ENCODE measurements at places on chromosomes 4 and X.

GRCh38 chr4:182188622-182189021, 54.6 kb upstream of the TENM3 start:
- no peak for DNase-seq

DNA sequence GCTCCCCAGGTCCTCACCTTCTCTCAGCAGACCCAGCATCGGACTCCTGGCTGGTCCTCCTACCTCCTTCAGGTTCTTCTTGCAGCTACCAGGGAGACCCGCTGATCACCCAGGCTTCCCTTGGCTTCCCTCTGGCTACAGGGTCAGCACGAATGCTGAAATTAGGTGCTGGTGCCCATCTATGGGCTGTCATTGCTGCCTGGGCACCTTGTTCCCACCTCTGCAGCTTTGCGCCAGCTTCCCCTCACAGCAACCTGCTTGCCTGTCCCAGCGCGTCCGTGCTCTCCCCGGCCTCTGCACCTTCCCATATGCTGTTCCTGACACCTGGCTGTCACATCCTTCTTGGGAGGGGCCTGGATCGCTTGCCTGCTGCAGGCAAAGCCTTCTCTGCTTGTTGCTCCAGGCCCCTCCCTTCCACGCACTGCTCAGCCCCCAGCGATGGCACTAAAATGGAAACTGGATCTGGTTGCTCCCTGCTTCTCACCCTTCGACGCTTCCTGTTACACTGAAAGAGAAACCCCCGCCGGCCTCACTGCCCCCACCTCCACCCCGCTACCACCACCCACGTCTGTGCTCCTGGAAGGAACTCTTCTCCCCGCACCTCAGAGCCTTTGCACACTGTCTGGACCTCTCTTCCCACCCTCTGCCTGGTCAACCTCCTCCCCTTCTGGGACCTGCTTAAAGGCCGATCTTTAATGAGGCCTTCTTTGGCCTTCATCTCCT, 22.2 kb downstream of the C4orf50 start:
- DNase-seq: no peak

GRCh38 chr4:142434519-142435224, 411.4 kb downstream of the INPP4B start:
- no peak for DNase-seq

DNA sequence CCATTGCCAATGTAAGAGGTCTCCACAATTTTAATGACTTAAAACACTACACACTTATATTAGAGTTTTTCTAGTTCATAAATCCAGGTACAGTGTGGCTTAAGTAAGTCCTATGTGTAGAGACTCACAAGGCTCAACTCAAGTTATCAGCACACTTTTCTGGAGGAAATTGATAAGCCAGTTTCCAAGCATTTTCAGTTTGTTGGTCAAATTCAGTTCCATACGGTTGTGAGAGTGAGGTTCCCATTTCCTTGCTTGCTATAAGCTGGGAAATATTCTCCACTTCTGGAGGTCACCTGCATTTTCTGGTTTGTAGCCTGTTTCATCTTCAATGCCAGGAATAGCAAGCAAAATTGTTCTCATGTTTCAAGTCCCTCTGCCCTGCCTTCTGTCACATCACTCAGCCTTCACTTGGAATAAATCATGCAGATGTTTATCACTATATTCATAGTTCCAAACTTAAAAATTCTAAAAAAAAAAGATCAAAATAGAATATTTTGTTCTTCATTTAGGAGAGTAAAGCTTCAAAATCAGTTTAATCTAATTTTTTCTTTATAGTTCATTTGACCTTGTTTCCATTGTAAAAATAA, 1137.5 kb upstream of the INTU start:
- no peak for DNase-seq

- DNase-seq: no peak
Measured at GRCh38 chrX:64192673-64193072, 12.8 kb downstream of the AMER1 start.

DNA sequence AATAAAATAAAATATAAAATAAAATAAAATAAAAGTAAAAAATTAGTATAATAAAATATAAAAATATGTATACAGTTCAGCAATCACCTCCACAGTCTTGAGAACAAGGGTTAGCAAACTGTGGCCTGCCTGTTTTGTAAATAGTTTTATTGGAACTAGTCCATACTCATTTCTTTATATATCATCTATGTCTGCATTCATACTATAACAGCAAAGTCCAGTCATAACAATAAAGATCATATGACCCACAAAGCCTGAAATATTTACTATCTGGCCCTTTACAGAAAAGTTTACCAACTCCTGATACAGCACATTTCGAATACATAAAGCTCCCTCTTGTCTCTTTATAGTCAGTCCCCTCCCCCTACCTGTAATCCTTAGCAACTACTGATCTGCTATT, 111.9 kb downstream of the SLC10A6 start:
- DNase-seq: no peak

DNA sequence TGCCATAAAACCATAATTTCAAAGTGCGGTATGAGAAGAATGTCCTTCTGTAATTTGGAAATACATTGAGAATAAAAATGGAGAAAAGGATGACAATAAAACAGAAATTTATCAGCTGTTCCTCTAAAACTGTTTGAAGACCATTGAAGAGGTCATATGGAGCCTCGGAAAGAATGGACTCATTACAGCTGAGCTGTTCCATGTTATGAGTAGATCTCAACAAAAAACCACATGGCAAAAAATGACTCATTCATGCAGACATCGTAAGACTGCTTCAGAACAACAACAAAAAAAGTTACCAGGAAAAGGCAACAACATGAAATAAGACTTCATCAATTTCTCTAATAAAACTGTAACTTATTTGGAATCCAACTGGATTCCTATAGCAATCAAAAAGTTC, 39.7 kb downstream of the AKAP4 start:
- DNase-seq: no peak

GRCh38 chr4:158817562-158818296, 48.9 kb downstream of the FNIP2 start:
- no peak for DNase-seq

DNA sequence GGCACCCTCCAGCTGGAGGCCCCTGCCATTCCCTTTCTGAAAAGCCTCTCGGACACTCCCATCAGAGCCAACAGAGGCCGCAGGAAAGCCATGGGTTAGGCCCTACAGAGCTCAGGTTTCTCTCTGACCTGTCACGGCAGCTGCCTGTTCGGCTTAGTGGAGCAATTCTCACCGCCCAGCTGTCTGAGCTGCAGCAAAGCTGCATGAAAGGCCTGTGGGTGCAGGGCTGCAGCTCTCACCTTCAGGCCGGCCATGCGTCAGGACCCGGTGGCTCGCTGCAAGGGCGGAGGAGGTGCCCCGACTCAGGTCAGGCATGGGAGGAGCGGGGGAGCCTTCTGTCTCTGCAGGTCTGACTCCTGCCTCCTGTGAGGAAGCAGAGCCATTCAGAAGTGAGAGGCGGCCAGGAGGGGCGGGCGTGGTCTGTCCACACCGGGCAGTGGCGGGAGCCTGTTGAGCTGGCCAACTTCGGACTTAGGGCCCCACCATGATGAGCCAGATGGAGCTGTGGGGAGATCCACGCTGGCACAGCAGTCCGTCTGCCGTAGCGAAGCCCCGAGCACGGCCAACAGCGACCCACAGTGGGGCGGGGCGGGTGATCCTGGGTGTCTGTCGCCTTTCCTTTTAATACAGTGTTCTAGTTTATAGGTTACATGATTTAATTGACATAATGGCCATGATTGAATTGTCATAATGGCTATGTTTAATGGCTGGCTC, 23.4 kb downstream of the PDE6B start:
- DNase-seq: no peak

GRCh38 chr4:60314416-60314815, 885.7 kb upstream of the ADGRL3 start:
- no peak for DNase-seq

- no peak for DNase-seq
Measured at GRCh38 chr4:74501579-74501978, 56.6 kb downstream of the AREG start.

DNA sequence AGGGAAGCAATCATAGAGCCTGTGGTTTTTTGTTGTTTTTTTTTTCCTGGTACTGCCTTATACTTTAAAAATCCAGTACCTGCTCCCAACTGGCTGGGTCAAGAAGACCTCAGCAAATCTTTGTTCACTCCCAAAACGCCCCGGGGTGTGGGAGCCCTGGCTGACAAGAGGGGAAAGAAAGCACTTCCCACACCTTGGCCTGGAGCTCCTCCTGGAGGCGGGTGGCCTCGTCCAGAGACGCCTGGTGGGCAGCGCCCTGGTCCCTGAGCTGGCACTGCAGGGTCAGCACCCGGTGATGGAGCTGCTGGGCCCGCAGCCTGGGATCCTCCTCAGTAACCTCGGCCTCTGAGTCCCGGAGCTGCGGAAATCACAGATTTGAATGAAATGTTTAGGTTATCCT, 38.2 kb downstream of the C4orf50 start:
- DNase-seq: no peak

GRCh38 chr4:182307746-182308145, 64.5 kb downstream of the TENM3 start:
- DNase-seq: no peak

GRCh38 chrX:133302775-133303445, 84.8 kb upstream of the TFDP3 start:
- DNase-seq: no peak

DNA sequence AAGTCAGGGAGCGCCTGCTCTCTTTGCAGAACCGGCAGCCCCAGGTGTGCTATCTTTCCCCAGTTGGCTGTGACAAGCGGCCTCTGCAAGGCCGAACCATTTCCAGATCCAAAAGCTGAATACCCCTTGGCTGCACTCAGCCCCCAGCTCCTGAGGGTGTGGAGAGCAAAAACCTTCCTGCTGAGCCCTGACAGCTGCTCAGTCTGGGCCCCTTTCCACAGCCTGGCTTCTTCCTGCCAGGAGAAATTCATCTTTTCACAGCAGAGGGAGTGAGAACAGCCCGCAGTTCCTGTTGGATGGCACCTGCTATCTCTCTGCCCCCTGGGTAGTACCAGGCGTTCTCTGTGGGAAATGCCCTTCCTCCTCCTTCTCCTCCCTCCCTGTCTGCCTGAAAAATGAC, 78.4 kb downstream of the DRD5 start:
- DNase-seq: no peak

DNA sequence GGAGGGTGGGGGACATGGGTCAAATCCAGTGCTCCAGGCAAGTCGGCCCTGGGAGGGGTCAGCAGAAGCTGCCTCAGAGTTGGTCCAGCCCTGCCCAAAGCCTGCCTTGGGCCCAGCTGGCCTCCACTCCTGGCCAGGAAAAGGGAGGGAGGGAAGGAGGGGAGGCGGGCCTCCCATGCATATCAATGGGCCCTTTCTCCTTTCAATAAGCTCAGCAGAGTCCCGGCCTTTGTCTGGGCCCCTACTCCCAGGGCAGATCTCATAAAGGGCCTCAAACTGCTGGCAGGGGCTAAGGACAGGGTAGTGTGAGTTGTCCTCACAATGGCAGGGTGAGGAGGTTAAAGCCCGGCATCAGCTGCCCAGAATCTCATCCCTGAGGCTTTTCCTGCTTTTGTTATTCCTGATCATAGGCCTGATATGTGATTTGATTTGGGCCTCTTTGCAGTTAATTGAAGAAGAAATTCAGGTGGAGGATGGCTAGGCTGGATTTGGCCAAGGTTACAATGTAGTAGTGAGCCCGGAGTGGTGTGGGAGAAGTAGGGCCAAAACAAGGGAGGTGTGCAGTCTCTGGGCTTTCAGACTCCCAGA, 121.1 kb upstream of the ATP6AP2 start:
- DNase-seq: no peak

DNA sequence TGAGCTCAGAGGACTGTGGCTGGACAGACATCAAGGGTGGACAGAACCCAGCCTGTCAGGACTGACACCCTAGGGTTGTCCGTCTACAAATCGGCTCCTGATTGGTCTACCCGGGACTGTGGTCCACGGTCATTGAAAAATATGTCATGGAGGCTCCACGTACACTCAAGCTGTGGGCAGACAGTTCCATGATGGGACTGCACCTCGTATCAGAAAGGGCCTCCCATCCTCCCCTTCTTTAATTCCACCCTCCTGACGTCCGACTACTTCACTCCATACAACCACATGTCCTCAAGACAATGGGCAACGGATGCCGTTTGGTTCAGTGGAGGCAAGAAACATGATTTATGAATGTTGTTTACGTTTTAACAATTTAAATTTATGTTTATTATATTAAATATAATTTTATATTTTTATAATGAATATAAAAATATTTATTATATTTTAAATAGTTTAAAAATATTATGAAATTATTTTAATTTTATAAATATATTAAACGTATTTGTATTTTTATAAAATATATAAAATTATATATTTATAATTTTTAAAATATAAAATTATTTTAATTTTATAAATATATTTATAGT, 58.0 kb upstream of the SHOX start:
- DNase-seq: no peak

DNA sequence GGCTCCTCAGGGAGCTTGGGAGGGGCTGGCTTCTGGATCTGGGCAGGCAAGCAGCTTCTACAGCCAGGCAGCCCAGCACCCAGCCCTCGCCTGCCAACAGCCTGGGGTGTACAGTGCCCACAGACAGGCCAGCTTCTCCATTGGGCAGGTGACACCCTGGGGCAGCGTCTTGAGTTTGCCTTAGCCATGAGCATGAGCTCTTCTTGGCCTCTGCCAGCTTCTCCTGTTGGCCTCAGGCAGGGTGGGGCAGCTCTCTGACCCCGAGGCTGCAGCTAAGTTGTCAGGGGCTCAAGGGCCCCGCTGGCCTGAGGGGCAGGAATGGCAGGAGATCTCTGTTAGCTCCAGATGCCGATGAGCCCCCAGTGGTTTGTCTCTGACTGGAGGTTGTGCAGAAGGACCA, 7.8 kb upstream of the CNGA2 start:
- no peak for DNase-seq

- no peak for DNase-seq
Measured at GRCh38 chr4:21792736-21793135, 155.8 kb downstream of the KCNIP4 start.

DNA sequence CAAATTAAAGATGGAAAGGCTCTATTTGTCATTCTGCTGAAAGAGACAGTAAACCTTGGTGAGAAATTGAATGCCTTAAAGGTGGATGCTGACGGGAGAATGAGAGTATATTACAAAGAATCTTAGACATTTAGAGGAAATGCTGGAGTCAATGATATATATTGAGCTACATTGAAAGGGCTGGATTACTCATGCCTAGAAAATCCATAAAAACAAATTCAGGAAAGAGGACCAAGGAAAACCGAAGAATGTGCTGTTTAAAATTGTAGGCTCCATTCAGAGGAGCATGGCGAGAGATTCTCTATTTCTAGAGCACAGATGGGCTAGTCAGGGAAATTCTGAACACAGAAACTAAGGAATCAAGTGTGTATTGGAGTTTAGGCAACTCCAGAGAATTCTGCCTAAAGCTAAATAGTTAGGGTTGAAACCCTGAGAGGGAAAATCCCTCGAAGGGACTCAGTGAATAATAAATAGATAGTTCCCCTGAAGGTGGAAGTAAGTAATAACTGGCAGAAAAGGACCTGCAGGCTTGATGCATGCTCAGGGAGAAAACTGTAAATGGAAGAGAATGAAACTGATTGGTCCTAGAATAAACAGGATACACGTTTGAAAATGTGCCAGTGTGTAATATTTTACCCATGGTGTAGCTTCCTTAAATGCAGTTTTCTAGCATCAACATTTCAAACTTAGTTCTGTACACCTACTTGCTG, 1532.4 kb upstream of the TENM3 start:
- no peak for DNase-seq

Data from stimulated activated CD8-positive, alpha-beta memory T cell treated with anti-CD3 and anti-CD28 coated beads, Interleukin-15, amount 100 ng/mL, for 24 hours (primary cell).